Activated naive CD4-positive, alpha-beta T cell treated with anti-CD3 and anti-CD28 coated beads, Interleukin-2, amount 10 ng/mL, durations not matched to agents 7 days and 5 days (primary cell): ENCODE measurements at places on chromosomes 5 and 9.

DNA sequence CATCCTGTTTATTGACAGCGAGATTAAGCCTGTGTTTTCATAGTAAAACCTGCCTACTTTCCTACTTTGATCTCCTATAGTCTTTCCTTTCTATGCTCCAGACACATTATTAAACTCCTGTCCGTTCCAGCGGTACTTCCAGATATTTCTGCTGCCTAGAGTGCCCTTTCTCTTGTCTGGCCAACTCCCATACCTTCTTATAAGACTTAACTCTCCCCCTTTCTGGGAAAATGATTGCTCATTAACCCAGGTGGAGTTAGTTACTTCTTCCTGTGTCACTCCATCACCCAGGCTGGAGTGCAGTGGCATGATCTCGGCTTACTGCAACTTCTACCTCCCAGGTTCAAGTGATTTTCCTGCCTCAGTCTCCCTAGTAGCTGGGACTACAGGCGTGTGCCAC lies 33.1 kb downstream of the KDM4C start:
- no peaks in the 10 kb centered on the region for H3K27me3 ChIP-seq
- no peak overlapping the region for H3K27ac ChIP-seq
- peaks cover 11% of the 10 kb centered on the region for H3K4me1 ChIP-seq
- H3K4me3 ChIP-seq = no peak overlapping the region
- no peak for DNase-seq

DNA sequence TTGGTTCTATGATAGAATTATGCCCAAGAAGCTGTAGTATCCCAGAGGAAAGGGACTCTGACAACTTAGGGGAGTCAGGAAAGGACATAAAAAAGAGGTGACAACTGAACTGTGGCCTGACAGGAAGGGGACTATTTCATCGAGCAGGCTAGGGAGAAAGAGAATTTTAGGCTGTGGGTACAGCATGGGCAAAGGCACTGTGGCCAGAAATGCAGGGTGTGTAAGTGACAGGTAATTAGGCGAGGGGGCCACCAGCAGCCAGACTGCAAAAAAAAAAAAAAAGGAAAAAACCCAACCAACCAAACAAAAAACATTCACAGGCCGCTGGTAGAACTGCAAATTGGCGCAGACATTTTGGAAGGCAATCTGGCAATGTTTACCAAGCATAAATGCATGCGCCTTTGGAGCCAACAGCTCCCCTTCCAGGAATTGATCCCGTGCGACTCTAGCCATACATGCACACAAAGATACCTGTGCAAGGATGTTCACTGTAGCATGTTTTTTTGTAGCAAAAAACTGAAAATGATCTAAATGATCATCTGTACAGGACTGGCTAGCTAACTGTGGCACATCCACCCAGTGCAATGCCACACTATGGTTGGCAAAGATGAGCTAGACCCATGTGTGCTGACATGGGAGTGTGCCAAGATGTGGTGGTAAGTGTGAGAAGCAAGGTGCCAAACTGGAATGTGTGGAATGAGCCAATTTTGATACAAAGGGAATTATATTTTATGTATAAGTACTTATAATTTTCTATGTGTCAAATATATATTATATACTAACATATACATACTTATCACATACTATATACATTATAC lies 1.1 kb downstream of the EIF4E1B start:
- no peak overlapping the region for H3K4me3 ChIP-seq
- DNase-seq = no peak
- no peaks in the 10 kb centered on the region for H3K36me3 ChIP-seq
- no peak overlapping the region for H3K27ac ChIP-seq

- no peak within 1 kb of the TSS for H3K4me3 ChIP-seq
- H3K27ac ChIP-seq = no peak within 1 kb of the TSS
- peaks cover 48% of the 10 kb centered on the region for H3K27me3 ChIP-seq
Measured at GRCh38 chr5:136028782-136029742, at the start of gene TGFBI. Gene TGFBI (plus strand): TSS chr5:136028988. CDS start chr5:136029056, 68 bp downstream.

- no peaks in the 10 kb centered on the region for H3K36me3 ChIP-seq
- H3K27me3 ChIP-seq = peaks cover 3% of the 10 kb centered on the region
- DNase-seq = no peak
- H3K27ac ChIP-seq = no peak overlapping the region
- no peaks in the 10 kb centered on the region for H3K4me1 ChIP-seq
- no peak overlapping the region for H3K4me3 ChIP-seq
Measured at GRCh38 chr9:72133365-72134035, 15.7 kb upstream of the GDA start.

DNA sequence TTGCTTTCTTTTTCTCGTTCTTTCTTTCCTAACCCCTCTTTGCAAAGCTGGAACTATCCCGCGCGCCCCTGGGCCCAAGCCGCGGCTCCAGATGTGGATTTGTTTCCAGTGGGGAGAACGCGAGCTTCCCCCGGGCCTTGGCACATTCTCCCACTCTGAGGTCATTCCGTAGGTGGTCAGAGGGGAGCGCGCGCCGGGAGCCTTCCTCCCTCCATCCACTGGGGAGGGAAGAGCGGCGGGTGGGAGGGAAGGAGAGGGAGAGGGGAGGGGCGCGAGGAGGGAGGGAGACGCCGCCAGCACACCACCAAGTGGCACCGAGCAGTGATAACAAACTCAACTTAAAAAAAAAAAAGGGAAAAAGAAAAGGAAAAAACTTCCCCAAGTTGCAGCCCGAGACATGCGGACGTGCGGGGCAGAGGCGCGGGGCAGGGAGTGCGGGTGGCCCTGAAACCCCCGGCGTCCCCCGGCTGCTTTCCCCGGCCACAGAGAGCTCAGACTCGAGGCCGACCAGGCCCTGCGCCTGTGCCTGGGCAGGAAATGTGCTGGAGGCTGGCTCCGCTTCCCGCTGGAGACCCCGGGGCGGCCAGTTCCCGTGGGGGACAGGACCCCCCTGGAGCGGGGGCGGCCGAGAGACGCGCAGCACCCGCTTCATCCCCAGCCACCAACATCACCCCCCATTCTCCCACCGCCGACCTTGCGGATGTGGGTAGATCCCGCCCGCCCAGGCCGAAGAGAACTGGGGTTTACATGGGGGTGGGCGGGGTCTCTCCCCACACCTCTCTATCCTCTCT lies 3.1 kb downstream of the IER5L start:
- no peaks in the 10 kb centered on the region for H3K36me3 ChIP-seq
- peaks cover 32% of the 10 kb centered on the region for H3K4me1 ChIP-seq
- H3K27ac ChIP-seq = peak overlapping the region; percentile 75
- H3K4me3 ChIP-seq = peak overlapping the region; percentile 75
- peaks cover 84% of the 10 kb centered on the region for H3K27me3 ChIP-seq

GRCh38 chr9:94281101-94281500 lies 22.0 kb downstream of the ZNF169 start:
- H3K4me3 ChIP-seq = no peak overlapping the region
- H3K27me3 ChIP-seq = no peaks in the 10 kb centered on the region
- DNase-seq = no peak
- H3K36me3 ChIP-seq = peaks cover 66% of the 10 kb centered on the region

- no peak overlapping the region for H3K27ac ChIP-seq
- DNase-seq = no peak
- peaks cover 42% of the 10 kb centered on the region for H3K27me3 ChIP-seq
Measured at GRCh38 chr9:8856396-8857067, 1057.0 kb upstream of the DMAC1 start.

DNA sequence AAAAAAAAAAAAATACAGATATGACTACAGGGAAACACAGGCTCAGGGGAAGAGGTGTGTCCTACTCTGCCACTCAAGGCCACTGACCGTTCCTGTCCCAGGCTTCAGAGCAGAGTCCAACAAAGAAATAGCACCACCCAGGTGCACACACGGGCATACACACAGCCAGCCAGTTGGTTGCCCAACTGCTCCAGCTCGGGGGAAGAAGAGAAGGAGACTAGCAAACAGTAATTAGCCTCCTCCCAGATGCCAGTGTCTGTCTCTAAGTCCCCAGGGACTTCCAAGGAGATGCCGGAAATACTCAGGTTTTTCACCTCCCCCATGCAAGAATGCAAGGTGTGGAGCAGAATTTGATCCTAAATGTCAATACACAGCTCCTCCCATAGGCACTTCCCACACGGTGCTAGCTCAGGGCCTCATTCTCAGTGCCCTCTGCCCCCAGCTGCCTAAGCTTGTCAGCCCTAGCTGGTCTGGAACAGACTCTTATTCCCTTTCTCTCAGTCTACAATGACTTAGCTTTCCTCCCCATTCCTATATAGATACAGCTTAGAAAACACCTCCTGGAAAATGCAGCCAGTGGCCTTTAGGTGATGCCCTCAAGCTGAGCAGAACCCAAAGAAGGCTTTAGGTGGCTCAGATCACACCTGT lies 1.7 kb downstream of the MYORG start:
- H3K4me1 ChIP-seq = peaks cover 32% of the 10 kb centered on the region
- peaks cover 20% of the 10 kb centered on the region for H3K27me3 ChIP-seq
- H3K27ac ChIP-seq = no peak overlapping the region
- peak overlapping the region; percentile 90 for H3K4me3 ChIP-seq
- no peak for DNase-seq

GRCh38 chr5:82525626-82526025 lies 247.5 kb upstream of the RPS23 start:
- H3K27me3 ChIP-seq = no peaks in the 10 kb centered on the region
- H3K36me3 ChIP-seq = no peaks in the 10 kb centered on the region
- DNase-seq = no peak
- H3K4me3 ChIP-seq = no peak overlapping the region

- DNase-seq = no peak
- H3K36me3 ChIP-seq = peaks cover 3% of the 10 kb centered on the region
- H3K27ac ChIP-seq = no peak overlapping the region
- H3K27me3 ChIP-seq = peaks cover 42% of the 10 kb centered on the region
Measured at GRCh38 chr5:79508354-79508753, 5.6 kb downstream of the HOMER1 start.

DNA sequence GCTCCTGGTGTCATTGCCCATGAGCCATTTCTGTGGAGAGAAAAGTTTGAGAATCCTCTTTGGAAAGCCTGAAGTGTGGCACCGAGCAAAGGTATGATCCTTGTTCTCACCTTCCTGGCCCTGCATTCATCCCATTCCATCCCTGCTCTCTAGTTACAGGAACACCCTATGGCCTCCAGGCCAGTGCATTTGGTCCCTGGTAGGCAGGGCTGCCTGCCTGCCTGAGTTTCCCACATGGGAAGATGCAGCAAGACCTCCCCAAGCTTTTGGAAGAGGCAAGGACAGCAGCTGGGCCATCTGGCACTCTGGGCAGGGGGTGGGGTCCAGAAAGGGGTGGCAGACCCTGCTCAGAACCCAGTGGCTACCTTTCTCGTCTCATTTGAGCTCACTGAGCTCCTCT lies 24.5 kb downstream of the IGIP start:
- H3K27ac ChIP-seq = no peak overlapping the region
- H3K27me3 ChIP-seq = peaks cover 48% of the 10 kb centered on the region
- no peak for DNase-seq
- H3K36me3 ChIP-seq = no peaks in the 10 kb centered on the region
- no peak overlapping the region for H3K4me3 ChIP-seq
- H3K4me1 ChIP-seq = peaks cover 13% of the 10 kb centered on the region

DNA sequence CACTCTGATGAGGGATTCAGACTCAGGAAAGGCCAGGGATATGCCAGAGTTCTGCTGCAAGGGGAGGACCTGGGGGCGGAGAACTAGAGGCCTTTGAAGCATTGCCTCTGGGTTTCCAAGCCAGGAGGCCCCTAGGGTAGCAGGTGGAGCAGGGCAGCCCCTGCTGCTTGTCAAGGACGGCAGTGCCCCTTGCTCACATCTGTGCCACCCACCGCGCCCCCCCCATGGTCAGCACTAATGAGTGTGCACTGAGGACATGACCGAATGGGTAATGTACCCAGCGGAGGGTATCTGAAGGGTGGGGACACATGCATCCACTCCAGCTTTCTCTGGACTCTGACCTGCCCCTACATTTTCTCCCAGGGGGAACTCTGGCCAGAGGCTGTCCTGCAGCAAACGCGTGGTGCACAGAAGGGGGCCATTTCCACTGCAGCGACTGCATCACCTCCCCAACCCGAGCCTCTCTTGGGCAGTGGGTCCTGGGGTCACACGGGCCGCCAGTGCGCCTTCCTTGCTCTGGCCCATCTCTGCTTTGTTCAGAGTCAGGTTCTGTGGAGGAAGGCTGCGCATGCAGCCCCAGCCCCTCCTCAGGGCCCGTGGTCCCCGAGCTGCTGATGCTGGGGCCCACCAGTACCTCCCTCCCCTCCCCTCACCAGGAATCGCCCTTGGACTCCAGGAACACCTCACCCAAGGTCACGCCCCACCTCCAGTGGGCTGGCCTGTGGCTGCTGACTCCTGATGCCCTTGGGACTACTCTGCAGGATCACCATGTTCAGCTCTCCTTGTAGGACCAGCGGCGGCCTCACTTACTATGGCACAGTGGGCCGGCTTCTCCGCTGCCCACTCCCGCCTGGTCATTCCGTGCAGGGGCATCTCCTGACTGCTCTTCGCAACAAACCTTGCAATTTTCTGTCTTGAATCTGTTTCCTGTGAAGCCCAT lies 31.2 kb downstream of the STC2 start:
- no peak overlapping the region for H3K4me3 ChIP-seq
- H3K4me1 ChIP-seq = peaks cover 16% of the 10 kb centered on the region
- H3K27me3 ChIP-seq = peaks cover 83% of the 10 kb centered on the region
- H3K27ac ChIP-seq = no peak overlapping the region

DNA sequence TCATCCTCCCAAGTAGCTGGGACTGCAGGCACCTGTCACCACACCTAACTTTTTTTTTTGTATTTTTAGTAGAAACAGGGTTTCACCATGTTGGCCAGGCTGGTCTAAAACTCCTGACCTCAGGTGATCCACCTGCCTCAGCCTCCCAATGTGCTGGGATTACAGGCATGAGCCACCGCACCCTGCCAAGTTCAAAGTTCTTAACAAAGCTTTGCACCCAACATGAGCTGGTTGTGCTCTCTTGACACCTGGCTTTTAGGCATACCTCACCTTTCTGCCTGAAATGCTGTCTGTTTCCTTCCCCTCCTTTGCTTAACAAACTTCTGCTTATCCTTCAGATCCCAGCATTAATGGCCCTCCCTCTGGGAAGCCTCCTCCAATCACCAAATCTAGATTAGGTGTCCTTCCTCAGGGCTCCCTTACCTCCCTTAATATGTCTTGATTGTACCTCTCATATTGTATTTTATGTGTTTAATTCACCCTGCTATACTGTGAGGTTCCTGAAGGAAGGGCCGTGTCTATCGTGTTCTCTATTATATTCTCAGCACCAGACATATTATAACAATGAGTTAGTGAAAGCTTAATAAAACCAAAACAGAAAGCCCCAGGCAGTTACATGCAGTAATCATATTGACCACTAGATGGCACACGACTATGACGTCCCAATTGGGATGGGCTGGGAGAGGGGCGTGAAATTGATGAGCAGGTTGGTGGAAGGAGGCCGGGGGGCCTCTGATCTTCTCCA lies 62.9 kb upstream of the PPARGC1B start:
- peak; percentile 47 for DNase-seq
- H3K4me3 ChIP-seq = no peak overlapping the region
- H3K4me1 ChIP-seq = no peaks in the 10 kb centered on the region

GRCh38 chr9:32554107-32554506 lies 1.7 kb upstream of the TOPORS start:
- H3K36me3 ChIP-seq = peaks cover 18% of the 10 kb centered on the region
- no peaks in the 10 kb centered on the region for H3K27me3 ChIP-seq
- no peak overlapping the region for H3K27ac ChIP-seq
- DNase-seq = no peak

- H3K4me1 ChIP-seq = peaks cover 22% of the 10 kb centered on the region
- no peak overlapping the region for H3K27ac ChIP-seq
Measured at GRCh38 chr5:59180515-59180914, 597.6 kb downstream of the RAB3C start.

- DNase-seq = no peak
- no peak overlapping the region for H3K4me3 ChIP-seq
- peaks cover 17% of the 10 kb centered on the region for H3K27me3 ChIP-seq
- no peaks in the 10 kb centered on the region for H3K36me3 ChIP-seq
Measured at GRCh38 chr5:140365941-140366340, 5.9 kb downstream of the SLC4A9 start.
